Left ventricle myocardium inferior (tissue), 1 donor: ENCODE measurements at places on chromosomes 12 and 14. TPM values are rescaled to one million over a fixed set of nuclear protein-coding genes. Genes with fewer than 3 reads are reported as not detected.

DNA sequence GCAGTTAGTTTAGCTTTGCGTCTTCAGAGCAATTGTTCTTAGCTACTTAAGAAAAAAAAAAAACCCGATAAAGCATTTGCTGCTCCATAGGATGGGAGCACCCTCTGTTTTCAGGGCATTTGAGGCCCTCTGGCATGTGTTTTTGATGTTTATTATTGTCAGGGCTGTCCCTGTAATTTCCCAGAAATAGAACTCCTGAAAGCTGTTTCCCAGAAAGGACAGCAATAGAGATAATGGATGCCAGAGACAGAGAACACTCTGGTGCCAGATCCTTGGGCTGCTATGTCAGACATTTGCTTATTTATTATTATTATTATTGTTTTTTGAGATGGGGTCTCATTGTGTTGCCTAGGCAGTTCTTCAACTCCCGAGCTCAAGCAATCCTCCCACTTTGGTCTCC lies 201.3 kb downstream of the ALG10 start:
- no peak overlapping the region for H3K4me3 ChIP-seq
- DNase-seq: no peak
- peaks cover 7% of the 10 kb centered on the region for H3K4me1 ChIP-seq
- no peak overlapping the region for H3K27ac ChIP-seq

DNA sequence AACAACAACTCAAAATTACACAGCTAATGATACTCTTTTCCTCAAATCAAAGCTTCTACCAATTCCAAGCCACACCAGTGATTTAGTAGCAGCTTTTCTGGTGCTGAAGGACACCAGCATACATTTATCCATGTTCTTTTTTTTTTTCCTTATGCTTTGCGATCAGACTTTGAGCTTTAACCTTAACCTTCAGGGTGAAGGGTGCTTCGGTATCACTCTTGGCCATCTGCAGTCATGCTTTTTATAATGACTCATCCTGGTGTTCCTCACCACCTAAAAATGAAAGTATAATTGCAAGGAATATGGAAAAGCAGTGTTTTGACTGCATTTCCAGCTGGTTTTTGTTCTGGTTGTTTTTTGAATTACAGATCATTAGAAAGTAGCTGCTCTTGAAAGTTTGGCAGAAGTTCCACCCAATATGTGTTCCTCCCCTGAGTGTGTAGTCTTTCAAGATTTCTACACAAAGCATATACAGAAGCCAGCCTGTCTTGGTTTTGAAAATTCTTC lies 1.3 kb upstream of the SLC41A2 start:
- H3K27me3 ChIP-seq: peaks cover 46% of the 10 kb centered on the region
- no peak overlapping the region for H3K27ac ChIP-seq

DNA sequence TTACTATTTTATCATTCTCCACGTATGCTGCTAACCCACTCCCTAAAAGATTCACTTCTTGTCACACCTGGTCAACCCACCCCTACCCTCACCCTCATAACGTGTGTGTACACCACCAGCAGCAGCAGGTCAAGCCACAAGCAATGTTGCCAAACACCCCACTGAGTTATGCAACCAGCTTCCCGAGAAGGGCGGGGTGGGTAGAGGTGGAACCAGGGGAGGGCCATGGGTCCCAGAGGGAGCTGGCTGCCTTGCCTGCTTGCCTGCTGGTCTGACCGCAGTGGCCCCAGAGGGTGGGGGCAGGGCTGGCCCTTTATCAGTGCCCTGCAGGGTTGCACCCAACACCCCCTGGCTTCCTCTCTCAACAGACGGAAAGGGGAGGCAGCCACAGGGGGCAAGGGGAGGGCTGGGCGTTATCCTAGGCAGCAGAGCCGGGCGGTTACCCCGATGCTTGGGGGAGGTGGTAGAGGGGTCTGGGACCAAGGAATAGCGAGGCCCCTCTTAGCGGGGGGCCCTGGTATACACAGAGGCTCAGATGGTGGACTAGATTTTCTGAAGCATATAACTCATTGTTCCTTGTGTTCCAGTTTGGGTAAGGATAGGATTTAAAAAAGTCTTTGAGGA lies 3.5 kb upstream of the NFE2 start:
- H3K27me3 ChIP-seq: peaks cover 39% of the 10 kb centered on the region
- H3K4me1 ChIP-seq: peaks cover 17% of the 10 kb centered on the region
- DNase-seq: peak; percentile 71

GRCh38 chr14:73752297-73752992 lies 38.3 kb upstream of the PNMA1 start:
- H3K36me3 ChIP-seq: no peaks in the 10 kb centered on the region
- H3K4me1 ChIP-seq: peaks cover 100% of the 10 kb centered on the region
- peak; percentile 81 for DNase-seq

- H3K27ac ChIP-seq: no peak overlapping the region
- peaks cover 10% of the 10 kb centered on the region for H3K4me1 ChIP-seq
- no peak for DNase-seq
- H3K36me3 ChIP-seq: no peaks in the 10 kb centered on the region
Measured at GRCh38 chr14:100037353-100037752, 27.9 kb upstream of the EVL start.

GRCh38 chr12:132550014-132550802 lies 60.2 kb downstream of the LRCOL1 start:
- peaks cover 41% of the 10 kb centered on the region for H3K36me3 ChIP-seq
- DNase-seq: no peak
- no peaks in the 10 kb centered on the region for H3K4me1 ChIP-seq
- H3K4me3 ChIP-seq: no peak overlapping the region
- H3K27ac ChIP-seq: no peak overlapping the region

GRCh38 chr12:530308-530707 lies 70.6 kb downstream of the B4GALNT3 start:
- no peaks in the 10 kb centered on the region for H3K36me3 ChIP-seq
- DNase-seq: no peak
- H3K27ac ChIP-seq: no peak overlapping the region
- H3K27me3 ChIP-seq: no peaks in the 10 kb centered on the region

GZMH gene
- not detected for total RNA-seq

PDZRN4 gene
- total RNA-seq: 0.14 TPM

DNA sequence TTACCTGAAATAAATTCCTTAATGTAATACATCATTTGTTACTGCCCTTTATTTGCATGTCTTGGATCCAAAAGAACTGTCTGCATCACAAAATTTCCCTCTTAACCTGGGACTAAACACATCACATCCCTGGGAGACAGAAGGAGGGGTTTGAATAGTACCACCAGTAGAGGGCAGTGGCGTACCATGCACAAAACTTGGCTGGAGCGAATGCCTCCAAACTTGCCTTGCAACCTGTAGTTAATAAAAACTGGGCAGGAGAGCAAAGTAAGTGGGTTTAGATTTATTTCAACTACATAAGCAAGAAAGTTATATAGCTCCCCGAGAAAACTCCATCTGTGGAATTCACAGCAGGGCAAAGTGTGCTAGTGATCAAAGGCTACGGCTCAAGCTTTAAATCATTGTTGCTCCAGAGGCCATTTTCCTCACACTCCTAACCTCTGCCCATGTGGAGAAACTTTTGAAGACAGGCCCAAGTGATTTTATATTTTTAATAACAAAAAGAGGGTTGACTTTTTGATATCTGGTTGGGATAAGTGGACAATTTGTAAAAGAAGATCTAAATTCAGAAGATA lies 1176.7 kb upstream of the SEL1L start:
- H3K4me1 ChIP-seq: peaks cover 12% of the 10 kb centered on the region
- H3K27me3 ChIP-seq: no peaks in the 10 kb centered on the region
- no peak overlapping the region for H3K4me3 ChIP-seq
- no peak for DNase-seq
- H3K27ac ChIP-seq: no peak overlapping the region

PIK3C2G gene
- not detected for total RNA-seq

DNA sequence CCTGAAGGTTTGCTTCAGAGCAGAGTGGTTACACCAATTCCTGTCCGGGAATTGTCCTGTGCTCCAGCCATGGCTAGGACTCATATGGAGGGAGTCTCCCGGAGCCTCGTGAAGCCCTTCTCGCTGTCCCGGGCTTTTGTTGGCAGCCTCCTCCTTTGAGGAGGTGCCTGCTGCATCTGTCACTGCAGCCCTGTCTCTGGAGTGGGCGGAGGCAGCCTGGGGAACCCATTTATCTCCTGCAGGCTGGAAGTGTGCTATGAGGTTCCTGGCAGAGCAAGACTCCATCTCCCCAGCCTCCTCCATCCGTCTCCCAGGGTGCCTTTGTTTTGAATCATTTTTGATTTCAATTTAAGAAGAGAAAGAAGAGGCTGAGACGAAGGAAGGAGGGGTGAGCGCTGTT lies 355.3 kb downstream of the GLT1D1 start:
- no peaks in the 10 kb centered on the region for H3K36me3 ChIP-seq
- H3K27ac ChIP-seq: no peak overlapping the region
- peaks cover 11% of the 10 kb centered on the region for H3K27me3 ChIP-seq
- H3K4me3 ChIP-seq: no peak overlapping the region

DNA sequence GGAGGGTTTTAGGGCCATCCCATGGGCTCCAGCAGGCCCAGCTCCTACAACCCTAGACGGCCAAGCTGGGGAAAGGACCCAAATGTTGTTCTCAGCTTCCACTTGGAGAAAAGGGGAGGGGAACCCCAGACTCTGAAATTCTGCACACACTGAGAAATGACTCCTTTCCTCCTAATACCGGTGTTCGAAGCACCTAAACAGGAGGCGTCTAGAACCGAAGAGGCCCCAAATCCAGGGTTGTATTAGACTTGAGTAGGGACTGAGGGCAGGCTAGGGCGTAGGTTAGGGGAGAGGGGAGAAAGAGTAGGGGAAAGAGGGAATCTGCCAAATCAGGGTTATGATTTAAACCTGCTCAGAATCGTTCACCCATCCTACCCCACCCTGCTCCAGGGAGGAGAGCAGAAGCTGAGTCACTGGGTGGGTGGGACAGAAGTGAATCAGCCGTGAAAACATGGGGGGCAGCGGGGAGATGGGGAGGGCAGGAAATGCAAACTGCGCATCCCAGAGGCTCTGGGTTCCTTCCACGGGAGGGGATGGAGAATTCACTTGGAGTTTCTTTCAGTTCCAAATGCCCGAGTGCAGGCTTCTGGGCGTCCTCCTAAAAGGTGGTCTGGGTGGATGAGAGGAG lies 1.0 kb downstream of the IGFBP6 start:
- peak overlapping the region; percentile 80 for H3K4me3 ChIP-seq
- H3K27me3 ChIP-seq: no peaks in the 10 kb centered on the region
- DNase-seq: peak; percentile 37
- H3K36me3 ChIP-seq: peaks cover 20% of the 10 kb centered on the region
- H3K4me1 ChIP-seq: peaks cover 43% of the 10 kb centered on the region
- H3K27ac ChIP-seq: peak overlapping the region; percentile 95

DNA sequence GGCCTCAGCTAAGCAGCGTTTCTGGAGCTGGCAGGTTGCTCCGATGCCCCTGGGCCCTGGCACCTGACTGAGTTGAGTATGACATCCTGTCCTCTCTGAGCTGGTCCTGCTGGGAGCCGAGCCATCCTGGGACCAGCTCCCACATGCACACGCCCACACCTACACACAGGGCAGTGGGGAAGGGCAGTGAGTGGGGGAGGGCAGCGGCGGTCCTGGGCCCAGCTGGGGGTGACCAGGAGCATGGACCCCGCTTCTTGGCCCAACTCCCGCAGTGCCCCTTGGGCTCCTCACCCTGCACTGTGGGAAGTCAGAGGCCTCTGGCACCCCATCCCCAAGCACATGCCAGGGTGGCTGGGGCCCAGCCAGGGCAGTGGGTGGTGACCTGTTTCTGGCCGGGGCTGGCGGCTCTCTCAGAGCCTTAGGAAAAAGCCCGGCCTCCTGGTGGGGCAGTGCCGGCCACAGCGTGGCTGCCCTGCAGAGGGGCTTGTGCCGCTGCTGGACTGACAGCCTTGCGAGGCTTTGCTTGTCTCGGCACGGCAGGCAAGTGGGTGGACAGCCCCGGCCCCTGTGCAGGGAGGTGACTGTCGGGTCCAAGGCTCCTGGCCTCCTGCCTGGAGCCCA lies 5.9 kb upstream of the CRIP2 start:
- DNase-seq: peak; percentile 72
- H3K27ac ChIP-seq: peak overlapping the region; percentile 100
- peaks cover 27% of the 10 kb centered on the region for H3K36me3 ChIP-seq
- peak overlapping the region; percentile 92 for H3K4me3 ChIP-seq
- no peaks in the 10 kb centered on the region for H3K27me3 ChIP-seq

DNA sequence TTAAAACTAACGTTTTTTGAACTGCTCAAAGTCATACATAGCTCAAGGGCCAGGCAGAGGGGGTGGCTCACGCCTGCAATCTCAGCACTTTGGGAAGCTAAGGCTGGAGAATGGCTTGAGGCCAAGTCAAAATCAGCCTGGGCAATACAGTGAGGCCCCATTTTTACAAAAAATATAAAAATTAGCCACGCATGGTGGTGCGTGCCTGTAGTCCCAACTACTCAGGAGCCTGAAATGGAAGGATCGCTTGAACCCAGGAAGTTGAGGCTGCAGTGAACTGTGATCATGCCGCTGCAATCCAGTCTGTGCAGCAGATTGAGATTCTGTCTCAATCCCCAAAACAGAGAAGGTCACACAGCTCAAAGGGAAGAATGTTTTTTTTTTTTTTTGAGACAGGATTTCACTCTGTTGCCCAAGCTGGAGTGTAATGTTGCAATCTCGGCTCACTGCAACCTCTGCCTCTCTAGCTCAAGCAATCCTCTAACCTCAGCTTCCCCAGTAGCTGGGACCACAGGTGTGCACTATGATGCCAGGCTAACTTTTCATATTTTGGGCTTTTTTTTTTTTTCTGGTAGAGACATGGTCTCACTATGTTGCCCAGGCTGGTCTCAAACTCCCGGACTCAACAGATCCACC lies 2.9 kb downstream of the RBM23 start:
- H3K4me1 ChIP-seq: peaks cover 55% of the 10 kb centered on the region
- H3K27ac ChIP-seq: peak overlapping the region; percentile 0
- no peaks in the 10 kb centered on the region for H3K27me3 ChIP-seq
- peaks cover 18% of the 10 kb centered on the region for H3K36me3 ChIP-seq
- H3K4me3 ChIP-seq: no peak overlapping the region
- no peak for DNase-seq

PLBD2 gene
- total RNA-seq: 28.9 TPM

SIX6 gene
- total RNA-seq: not detected

SLC16A7 gene
- total RNA-seq: 134 TPM

DNA sequence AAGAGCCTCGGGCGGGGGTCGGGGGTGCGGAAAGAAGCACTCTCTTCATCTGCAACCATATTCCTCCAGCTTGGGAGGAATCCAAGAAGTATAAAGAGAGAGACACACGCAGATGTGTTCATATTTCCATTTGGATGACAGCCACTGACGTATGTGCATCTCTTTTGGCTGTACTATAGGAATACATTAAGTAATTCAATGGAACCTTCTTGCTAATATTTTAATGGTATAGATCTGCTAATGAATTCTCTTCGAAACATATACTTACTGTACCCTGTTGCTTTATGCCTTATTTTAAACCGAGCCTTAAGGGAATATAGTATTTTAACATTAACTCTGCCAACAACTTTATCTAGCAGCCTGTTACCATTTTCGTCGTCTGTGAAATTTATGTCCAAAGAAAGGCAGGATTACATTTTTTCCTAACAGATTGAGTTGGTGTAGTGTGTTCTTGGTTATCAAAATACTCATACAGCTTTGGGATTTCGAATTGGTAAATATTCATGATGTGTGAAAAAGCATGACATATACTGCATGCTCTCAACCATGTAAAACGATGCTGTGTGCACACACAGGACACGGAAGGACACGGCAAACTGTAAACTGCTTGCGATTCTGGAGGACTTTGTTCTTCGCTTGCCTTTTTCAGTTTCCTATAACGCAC lies 84.5 kb downstream of the CCDC88C start:
- H3K36me3 ChIP-seq: no peaks in the 10 kb centered on the region
- no peak overlapping the region for H3K4me3 ChIP-seq
- H3K27me3 ChIP-seq: peaks cover 86% of the 10 kb centered on the region
- H3K27ac ChIP-seq: no peak overlapping the region
- no peak for DNase-seq
